ENCODE measurements at places on chromosomes 16 and 17.

DNA sequence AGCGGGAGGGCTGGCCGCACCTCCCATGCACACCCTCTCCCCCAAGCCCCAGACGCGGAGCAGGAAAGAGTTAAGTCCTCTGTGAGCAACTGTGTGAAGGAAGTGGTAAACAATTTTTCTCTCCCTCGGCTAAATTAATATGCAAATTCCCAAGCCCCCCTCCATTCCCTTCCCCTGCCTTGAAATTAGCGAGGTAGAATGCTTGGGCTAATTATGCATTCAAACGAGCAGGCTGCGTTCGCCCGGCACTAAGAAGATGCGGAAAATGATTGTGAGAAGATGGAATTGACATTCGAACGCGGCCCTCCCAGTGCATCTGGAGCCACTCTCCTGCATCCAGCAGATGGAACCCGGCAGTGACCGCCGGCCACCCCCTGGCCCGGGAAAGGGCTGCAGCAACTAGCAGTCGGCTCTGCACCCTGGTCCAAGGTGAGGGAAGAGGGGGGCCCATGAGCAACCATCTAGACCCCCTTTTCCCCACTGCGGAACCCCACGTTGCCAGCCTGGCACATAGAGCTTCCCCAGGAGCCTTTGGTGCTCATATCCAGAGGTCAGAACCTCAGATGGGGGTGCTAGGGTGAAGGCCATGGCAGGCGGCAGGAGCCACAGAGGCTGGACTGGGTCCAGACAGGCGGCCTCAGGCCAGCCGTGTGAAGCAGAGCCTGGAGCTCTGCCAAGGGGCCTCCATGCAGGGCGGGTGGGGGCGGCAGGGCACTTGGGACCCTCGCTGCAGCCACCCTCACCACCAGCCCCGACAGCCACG, 49.1 kb upstream of the ACSF3 start:
- DNase-seq: no peak

DNA sequence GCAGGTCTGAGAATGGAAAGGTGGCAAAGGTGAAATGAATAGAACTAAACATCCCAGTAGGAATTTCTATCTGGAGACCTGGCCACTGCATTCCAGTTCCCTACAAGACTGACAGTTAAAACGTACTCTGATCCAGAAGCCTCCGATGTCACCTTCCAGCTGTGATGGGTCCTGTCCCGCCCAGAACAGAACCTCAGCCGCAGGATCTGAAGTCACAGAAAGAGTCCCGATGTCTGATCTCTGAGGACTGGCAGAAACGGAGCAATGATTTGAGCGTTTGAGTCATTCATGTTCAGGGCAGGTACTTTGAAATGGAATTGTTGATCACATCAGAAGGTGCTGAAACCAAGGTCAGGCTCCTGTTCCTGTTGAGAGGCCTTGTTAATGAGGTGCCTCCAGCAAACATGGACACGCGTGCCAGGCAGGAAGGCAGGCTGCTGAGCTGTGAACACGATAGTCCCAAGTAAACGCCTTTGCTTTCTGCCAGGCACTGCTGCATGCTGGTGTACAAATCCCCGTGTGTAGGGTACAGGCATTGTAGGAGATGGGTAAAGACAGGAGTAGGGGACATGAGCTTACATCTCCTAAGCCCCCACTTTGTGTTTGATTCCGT, 61.4 kb downstream of the VAT1L start:
- no peak for DNase-seq

GRCh38 chr16:83967838-83968305, at the start of gene NECAB2:
Gene NECAB2 (plus strand): TSS chr16:83968244. CDS start chr16:83968649, 405 bp downstream.
- DNase-seq: no peak

DNA sequence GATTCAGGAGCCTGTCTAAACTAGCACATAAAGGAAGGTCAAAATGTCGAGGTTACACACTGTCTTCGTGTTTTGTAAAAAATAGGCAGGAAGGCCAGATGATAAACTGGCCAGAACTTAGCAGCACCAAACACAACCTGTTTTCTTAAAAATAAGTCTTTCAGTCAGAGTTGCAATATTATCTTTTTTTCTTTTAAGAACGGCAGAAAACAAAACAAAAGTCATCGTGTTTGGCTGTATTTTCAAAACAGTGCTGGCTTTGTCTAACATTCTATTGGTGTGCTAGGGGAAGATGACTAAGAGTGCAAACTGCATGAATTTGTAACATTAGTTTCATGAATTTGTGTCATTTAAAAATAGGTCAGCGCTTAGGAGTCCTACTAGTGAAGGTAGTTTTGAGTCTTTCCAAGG, 5.3 kb downstream of the MAF start:
- DNase-seq: no peak

GRCh38 chr17:6831661-6832263, at the start of gene TEKT1:
Gene TEKT1 (minus strand): TSS chr17:6831729. CDS start chr17:6830376, 1,353 bp downstream.
- peak; percentile 71 for DNase-seq

DNA sequence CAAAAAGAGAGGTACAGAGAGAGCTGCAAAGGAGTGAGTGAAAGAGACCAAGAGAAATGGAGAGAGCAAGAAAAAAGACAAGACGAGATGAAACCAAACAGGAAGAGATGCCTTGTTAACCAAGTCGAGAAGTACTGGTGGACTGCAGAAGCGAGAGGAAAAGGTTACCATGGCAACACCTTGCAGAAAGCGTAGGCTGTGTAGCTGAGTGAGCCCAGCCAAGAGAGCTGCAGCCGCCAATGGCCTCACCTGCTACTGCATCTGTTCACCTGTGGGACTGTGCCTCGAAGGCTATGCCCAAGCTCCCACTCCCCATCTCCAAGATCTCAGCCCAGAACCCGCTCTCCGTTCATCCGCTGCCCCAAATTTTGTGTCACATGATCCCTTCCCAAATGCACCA, 161.3 kb downstream of the SLC39A11 start:
- DNase-seq: no peak
